ENCODE measurements at places on chromosomes 3 and 15.

- DNase-seq, result no peak
These were observed 33.2 kb downstream of the BMF start for GRCh38 chr15:40075298-40076044.

GRCh38 chr3:197305854-197306253 lies 7.4 kb upstream of the DLG1 start:
- no peak for DNase-seq

DNA sequence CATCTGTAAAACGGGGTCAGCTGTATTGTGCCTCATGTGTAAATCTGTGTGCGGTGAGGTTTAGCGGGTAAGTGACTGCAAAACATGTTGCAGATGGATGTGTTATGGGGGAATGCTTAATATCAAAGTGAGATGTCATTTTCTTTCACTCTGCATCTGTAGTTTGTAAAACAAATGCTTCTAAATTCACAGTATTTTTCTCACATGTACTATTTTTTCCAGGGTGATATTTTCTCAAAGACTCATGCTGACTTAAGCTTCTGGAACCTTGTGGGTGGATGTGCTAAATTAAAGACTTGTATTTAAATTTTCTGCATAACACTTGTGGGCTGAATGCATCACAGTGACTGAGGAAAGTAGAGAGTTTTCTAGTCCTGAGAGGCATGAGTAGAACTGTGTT lies 115.2 kb upstream of the TP63 start:
- no peak for DNase-seq

DNA sequence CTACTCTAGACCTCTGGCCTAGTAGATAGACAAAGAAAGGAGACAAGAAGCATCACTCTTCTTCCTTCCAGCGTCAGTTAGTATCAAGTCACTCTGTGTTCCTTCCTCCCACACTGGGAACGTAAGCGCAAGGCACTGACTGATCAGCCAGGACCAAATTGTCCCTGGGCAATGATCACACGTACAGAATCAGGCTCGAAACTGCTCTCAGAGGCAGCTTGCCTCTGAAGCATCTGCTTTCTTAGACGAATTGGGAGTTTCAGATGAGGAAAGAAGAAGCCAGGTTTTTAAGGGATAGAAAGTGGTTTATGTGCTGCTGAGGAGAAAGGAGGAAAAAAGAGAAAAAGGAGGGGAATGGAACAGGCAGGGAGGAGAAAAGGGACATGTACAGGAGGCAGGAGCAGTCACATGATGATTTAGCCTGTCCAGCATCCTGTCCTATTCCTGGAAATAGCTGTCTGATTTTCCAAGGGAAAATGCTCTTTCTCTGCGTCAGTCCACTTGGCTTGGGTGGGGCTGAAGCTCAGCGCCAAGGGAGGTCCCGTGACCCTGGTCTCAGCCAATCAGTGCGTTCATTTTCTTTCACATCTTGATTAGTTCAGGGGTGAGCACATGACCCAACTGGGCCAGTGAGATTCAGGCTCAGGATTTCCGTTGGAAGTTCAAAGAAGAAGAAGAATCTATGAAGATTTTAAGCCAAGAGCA lies 102.0 kb upstream of the PRICKLE2 start:
- no peak for DNase-seq

DNA sequence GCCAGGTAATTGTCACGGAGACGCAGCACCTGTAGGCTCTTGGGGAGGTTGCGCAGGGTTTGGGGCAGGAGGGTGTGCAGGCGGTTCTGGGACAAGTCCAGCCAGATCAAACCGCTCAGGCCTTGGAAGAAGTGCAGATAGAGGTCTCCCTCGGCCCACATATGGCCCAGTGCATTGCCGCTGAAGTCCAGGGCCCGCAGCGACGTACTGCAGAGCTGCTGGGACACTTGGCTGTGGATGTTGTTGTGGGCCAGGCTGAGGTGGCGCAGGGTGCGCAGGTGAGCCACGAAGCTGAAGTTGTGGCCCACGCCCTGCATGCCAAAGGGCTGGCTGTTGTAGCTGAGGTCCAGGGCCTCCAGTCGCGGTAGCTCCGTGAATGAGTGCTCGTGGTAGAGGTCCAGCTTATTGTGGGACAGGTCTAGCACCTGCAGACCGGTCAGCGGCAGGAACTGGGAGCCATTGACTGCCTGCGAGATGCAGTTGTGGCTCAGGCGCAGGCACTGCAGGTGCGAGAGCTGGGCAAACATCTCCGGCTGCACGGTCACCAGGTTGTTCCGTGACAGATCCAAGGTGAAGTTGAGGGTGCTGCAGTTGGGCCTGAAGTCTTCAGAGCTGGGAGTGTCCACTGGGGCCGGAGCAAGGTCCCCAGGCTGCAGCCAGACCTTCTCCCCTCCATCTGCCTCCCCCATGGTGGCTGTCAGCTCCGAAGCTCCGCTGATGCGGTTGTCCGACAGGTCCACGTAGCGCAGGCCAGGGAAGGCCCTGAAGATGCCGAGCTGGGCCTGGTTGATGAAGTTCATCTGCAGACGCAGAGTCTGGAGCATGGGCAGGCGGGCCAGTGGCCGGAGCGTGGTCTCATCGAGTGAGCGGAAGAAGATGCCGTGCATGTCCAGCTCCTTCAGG lies 2.9 kb downstream of the TLR9 start:
- DNase-seq, result no peak

- no peak for DNase-seq
These were observed 394.1 kb downstream of the OCA2 start for GRCh38 chr15:27705056-27705455.

- no peak for DNase-seq
These were observed 74.6 kb downstream of the ITGB5 start for GRCh38 chr3:124812291-124813265.

Measured in stimulated activated CD8-positive, alpha-beta memory T cell treated with anti-CD3 and anti-CD28 coated beads, Interleukin-7, amount 100 ng/mL, for 1 hour (primary cell).